ENCODE measurements at places on chromosomes 6 and 20.
A peak's percentile ranks its signal among the peaks of the same experiment; 100 is the strongest.

GRCh38 chr6:137866914-137867684 is at the start of gene TNFAIP3:
Gene TNFAIP3 (plus strand): TSS chr6:137867259. CDS start chr6:137871228, 3,969 bp downstream.
- DNase-seq = peak; percentile 88

- no peak for DNase-seq
These were observed 199.1 kb upstream of the BTBD3 start for GRCh38 chr20:11718474-11719094.

GRCh38 chr6:155455766-155456165 is at the start of gene NOX3:
Gene NOX3 (minus strand): TSS chr6:155455839. CDS start chr6:155455800, 39 bp downstream.
- DNase-seq = no peak

- DNase-seq = no peak
These were observed 25.0 kb downstream of the TTBK1 start for GRCh38 chr6:43268355-43268700.

DNA sequence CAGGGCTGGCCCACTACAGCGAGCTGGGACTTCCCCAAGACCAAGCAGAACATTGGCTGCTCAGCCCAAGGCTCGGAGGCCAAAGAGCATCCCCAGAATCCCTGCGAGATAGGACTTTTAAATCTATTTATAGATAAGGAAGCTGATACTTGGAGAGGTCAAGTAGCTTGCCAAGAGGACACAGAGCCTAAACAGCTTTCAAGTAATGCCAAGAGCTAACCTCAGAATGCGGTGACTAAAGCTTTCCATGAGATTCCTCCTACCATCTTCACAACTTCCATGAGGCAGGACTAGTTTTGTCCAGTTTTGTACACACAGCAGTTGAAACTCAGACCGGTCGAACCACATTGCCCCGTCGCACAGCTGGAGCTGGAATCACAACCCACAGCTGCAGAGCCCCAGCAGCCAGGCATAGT is 168.1 kb upstream of the TOP1 start:
- no peak for DNase-seq

DNA sequence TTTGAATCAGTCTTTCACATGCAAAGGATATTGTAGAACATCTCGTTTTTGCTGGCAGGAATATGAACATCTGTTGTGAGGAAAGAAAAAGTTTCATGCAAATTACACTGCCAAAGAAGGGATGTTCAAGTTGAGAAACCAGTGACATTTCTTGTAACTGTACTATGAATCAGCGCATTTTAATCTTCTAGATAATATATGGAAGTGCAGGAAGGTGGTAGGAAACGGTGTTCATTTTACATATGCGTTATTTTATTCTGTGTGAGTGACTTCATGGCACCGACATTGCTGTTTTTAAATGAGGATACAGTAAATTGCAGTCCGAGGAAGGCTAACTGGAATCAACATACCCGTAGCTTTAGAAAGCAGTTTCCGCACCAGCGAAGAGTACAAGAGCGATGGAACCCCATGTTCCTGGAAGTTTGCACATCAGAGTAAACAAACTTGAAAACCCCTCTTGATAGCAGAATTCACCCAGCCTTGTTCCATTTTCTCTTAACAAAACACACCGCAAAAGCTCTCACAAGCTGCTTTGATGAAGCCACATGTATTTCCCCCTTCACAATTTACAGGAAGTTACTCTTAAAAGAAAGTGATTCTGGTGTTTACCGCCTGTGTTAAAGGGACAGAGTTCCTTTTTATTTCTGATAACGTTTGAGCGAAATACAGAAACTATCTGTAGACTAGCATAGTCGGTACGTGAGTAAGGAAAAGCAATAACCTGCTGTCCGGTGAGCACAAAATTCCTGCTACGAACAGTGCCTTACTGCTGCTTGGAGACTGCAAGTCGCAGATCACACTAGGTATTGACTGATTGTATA is 11.5 kb downstream of the PRDM1 start:
- DNase-seq = peak; percentile 72

GRCh38 chr20:19382386-19383340 is 170.2 kb downstream of the SLC24A3 start:
- peak; percentile 41 for DNase-seq

DNA sequence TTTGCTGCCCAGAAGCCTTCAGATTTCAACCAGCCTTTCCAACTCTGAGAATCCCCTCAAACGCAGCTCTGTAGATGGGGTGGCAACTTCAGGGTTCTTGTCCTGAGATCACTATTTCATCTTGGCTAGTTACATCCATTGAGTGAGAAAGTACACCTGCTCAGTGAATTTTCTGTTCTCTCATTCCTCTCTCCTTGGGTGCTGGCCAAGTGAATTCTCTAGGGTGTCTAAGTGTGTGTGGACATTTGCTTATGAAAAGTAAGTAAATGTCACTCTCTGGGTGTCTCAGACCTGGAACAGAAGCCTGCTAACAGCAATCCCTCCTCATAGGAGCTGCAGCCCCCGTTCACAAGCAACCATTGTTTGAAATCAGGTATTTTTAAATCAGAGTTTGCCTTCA is 3.8 kb downstream of the RIN2 start:
- DNase-seq = no peak

DNA sequence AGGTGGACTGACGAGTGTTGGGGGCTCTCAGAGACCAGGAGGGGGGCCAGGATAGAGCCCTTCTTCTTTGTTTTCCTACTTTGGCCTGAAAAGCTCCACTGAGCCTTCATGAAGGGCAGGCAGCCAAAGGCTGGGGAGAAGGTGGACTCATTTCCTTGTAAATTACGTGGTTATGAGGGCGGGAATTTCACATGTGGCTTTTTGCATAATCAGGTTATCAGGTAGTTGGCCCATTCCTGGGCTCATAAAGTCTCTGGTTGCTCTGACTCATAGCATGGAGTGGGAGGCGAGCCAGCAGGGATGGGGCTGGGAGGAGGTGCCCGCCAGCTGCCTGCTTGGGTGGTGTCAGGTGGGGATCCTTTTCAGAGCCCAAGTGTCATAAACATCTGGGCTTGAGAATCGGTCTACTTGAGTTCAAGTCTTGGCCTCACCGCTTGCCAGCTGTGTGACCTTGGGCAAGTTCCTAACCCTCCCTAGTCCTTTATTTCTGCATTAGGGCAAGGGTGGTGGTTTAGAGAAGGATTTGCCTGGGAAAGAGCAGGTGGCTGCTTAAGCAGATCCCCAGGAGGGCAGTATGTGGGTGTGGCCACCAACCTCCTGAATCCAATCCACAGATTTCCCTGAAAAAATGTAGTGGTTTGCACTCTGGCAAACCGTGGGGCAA is 26.5 kb upstream of the RNF24 start:
- DNase-seq = peak; percentile 83

- DNase-seq = no peak
These were observed 67.9 kb upstream of the BMP5 start for GRCh38 chr6:55943329-55943728.

DNA sequence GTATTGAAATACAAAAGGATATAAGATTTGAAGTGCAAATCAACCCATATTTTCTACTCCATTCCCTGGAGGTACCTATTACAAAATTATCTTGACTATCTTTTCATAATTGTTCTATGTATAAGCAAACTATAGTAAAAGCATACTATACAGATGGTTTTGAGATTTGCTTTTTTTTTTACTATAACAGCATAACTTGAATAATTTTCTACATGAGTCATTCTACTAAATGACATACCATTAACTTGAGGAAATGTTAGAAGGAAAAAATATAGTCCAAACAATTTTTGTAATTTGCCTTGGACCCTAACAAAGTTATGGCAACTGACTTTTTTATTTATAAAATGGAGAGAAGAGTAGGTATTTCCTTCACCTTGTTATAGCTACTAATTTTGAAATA is 472.7 kb downstream of the PKHD1 start:
- DNase-seq = no peak

DNA sequence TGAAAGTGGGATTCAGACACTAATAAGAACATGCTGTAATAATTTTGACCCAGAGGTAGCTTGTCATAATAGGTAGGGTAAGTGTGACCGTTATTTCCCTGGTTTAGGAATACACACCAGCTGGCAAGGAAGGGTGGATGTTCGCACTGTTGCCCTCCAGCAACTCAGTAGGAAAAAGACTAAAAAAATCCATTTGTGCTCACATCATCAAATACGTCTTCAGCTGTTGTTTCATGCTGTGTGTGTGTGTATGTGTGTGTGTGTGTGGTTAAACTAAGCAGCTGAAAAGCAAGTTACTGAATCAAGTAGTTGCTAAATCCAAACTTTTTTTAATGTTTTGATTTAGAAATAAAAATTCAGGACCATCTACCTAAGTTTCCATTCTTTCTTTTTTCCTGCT is 218.7 kb downstream of the TRDN start:
- DNase-seq = no peak

- no peak for DNase-seq
These were observed 580.3 kb upstream of the ADGRB3 start for GRCh38 chr6:68054756-68055155.

- DNase-seq = no peak
These were observed at the start of gene TTBK1 for GRCh38 chr6:43242908-43243663. Gene TTBK1 (plus strand): TSS chr6:43243481. CDS start chr6:43246661, 3,180 bp downstream.

GRCh38 chr6:14664112-14664601 is 546.6 kb downstream of the CD83 start:
- DNase-seq = no peak

DNA sequence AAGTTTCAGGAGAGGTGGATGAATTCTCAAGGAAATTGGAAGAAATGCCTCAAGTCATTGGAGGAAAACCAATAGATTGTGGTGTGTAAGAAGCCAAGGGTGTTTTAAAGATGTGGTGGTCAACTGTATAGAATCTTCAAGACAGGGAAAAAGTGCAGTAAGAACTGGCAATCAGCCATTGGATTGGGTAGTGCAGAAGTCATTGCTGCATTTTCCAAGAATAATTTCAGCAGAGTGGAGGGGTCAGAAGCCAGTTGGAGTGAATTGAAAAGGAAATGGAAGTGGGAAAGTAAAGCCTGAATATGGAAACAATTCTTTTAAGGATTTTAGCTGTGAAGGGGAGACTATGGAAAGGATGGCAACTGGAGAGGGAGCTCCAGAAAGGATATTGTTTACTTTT is 128.2 kb upstream of the TMEM170B start:
- no peak for DNase-seq

- peak; percentile 83 for DNase-seq
These were observed 18.7 kb downstream of the SERPINB6 start for GRCh38 chr6:2952557-2953095.

DNA sequence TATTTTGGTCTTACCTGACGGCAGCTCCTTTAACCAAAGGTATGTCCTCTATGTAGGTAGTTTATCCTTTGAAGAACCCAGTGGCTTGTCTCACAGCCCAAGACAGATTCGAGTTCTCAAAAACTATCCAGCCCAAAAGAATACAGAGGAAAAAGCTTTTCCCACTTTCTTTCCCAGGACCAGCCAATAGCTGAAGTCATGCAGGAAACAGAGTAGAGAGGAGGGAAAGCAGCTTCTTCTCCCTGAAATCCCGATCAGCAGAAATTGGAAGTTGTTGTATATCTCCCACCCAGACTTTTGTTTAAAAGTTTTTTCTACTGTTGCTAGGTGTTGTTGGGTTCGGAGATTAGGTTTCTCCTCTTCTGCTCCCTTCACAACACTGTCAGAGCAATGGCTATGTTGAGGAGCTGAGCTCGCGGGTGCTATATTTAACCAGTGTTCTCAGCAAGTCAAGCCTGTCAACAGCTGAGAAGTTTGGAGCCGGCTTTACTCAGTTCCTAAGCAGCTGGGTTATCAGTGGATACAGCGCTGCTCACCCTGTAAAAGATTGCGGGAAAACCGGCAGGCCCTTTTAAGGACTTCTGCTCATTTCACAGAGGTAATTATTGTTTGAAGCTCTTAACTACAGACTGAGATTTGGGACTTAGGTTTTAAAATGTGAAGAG is at the start of gene FILIP1:
Gene FILIP1, minus strand, starts transcription at position 401 of the 665 bp plus-strand sequence. CDS start 78,828 bp downstream, outside the sequence.
- no peak for DNase-seq

DNA sequence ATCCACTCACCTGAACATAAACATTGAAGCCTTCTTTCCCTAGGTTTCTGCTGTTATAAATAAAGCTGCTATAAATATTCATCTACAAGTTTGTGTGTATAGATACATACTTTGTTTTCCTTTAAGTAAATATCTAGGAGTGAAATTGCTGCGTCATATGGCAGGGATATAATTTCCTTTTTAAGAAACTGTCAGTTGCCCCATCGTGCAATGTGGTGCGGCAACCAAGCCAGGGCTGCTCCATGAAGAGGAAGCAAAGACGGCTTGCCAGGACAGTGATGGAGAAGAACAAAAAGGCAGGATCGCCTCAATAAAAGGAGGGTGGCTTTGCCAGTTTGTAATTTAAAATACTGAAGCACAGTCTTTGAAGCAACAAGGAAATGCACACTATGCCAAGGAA is 36.6 kb downstream of the CITED2 start:
- DNase-seq = no peak

DNA sequence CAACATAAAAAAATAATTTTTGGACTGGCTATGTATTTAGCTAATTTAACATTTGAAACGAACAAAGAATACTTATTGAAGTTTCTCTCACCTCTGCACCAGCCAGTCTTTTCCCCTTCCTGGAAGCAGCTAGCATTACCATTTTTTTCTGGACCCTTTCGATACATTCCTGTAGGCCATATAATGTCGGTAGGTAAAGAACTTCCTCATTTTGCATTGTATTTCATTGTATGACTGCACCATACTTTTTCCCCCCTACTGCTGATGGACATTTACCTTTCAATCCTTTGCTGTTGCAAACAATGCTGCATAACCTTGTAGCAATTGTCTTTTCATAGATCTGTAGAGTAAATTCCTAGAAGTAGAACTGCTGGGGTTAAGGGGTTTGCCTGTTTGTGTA is 17.6 kb downstream of the CBFA2T2 start:
- no peak for DNase-seq

GRCh38 chr6:44096612-44097011 is 30.6 kb downstream of the MRPL14 start:
- peak; percentile 82 for DNase-seq

DNA sequence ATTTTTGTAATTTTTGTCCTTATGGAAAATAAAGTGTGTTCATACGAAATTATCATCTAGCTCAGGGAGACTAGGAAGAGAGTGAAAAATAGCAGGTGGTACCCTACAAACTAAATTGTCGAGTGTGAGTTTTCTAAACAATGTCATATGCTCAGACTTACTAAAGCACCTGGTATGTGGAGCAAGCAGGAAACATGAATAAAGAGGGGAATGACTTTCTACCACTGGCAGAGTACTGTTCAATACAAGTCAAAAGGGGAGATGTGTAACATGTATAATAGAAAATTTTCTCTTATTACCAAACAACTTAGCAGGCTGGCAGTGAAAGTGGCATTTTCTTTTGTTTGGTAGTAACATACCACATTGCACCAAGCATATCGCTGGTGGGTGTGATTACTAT is 36.1 kb downstream of the CTNNBL1 start:
- DNase-seq = no peak

DNA sequence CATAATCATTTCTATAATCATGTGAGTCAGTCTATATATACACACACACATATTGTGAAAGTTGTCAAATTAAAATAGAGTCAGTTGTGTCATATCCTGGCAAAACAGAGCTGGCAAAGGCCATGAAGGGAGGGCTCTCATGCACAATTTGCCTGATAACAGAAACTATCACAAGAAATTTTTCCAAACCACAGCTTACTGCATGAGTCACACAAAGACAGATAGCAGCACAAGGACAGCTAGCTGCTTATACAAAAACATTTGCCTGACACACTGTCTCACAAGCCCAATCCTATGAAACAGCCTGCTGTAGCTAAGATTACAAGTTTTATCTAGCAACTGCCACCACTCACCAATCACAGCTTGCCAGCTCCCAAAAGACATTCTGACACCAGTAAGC is 848.5 kb upstream of the MAN1A1 start:
- peak; percentile 68 for DNase-seq
